ENCODE measurements at places on chromosomes 1 and 21.

DNA sequence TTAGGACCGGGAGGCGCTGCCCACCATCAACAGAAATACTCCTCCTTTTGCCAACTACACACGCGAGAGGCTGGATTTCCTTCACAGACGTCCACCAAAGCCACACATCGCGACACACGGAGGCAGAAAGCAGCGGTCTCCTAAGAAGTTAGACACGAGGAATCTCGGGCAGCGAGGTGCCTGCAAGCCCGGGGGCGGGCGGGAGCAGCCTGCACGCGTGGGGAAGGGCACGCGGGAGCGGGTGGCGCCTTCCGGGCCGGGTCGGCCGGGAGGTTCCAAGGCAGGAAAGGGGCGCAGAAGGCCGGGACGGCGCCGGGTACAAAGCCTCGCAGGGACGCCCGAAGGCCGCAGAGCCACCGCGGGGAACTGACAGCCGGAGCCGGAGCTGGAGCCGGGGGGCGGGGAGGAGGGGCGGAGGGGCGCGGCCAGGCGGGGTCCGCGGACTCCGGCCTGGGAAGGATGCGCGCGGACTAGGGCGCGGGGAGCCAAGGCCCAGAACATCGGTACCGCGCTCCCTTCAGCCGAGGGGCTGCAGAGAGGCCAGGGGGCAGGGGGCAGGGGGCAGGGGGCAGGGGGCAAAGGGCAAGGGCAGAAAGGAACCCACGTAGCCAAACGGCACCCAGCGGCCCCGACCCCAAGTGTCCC lies 722 bp downstream of the NPHP4 start:
- no peak for DNase-seq

- no peak for DNase-seq
Observed at GRCh38 chr1:95435611-95436010, 201.6 kb downstream of the RWDD3 start.

GRCh38 chr1:157781048-157781447 lies 4.1 kb upstream of the FCRL2 start:
- no peak for DNase-seq

GRCh38 chr1:215056584-215056983 lies 26.0 kb upstream of the KCNK2 start:
- no peak for DNase-seq

- DNase-seq = peak; percentile 90
Observed at GRCh38 chr1:209648931-209649776, 3.1 kb downstream of the LAMB3 start.

- no peak for DNase-seq
Observed at GRCh38 chr21:7951854-7952519, 2569.4 kb upstream of the TPTE start.

All from kidney epithelial cell (primary cell).